ENCODE measurements at places on chromosomes 2 and 18.

DNA sequence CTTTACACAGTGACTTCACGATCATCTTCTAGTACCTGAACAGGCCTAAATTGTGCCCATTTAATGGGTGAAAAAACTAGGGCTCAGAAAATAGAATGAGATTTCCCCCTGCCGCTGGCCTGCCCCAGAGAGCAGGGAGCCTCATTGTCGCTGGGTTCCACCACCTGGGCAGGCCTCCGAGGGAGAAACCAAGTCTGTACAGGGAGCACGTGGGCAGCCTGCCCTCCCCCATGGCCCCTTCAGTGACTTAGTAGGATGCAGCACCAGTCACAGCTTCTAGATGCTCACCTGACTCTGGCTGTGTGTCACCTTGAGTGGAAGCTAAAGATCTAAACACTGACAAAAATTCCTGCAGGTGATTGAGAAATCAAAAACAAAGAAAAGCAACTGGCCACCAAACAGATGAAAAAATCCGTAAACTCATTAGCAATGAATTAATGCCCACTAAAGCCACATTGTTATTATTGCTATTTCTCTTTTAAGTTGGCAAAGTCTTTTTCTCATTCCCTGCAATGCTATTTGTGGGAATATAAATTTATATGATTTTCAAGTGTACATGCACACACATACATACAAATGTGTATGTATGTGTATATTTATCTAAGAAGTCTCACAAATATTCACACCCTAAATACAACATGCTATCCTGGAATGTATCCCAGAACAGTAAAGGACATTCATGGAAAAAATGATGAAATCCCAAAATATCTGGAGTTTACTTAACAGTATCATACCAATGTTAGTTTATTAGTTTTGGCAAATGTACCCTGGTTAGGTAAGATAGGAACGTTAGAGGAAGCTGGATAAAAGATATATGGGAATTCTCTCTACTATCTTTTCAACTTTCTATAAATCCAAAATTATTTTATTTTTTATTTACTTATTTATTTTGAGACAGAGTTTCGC is 18.7 kb upstream of the ASPRV1 start:
- no peak for DNase-seq

- DNase-seq = no peak
These were observed 138.4 kb downstream of the OTX1 start for GRCh38 chr2:63189026-63189425.

DNA sequence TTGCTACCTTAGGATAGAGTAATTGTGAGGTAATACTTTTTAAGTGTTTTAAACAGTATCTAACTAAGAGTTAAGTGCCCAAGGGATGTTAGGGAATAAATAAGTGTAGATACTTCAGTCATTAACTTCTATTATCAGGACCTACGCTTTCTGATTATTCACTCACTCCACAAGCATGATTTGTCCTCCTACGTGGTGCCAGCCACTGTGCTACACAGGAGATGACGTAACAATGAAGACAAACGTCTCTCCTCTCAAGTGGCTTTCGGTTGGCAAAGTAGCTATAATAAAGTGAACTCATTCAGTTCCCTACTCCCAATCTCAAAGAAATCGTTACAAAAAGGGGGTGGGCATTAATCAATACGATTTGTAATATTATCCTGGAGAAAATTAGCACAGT is 100.9 kb upstream of the SETBP1 start:
- no peak for DNase-seq

- DNase-seq = no peak
These were observed 26.0 kb downstream of the CROCC2 start for GRCh38 chr2:240932001-240932723.

DNA sequence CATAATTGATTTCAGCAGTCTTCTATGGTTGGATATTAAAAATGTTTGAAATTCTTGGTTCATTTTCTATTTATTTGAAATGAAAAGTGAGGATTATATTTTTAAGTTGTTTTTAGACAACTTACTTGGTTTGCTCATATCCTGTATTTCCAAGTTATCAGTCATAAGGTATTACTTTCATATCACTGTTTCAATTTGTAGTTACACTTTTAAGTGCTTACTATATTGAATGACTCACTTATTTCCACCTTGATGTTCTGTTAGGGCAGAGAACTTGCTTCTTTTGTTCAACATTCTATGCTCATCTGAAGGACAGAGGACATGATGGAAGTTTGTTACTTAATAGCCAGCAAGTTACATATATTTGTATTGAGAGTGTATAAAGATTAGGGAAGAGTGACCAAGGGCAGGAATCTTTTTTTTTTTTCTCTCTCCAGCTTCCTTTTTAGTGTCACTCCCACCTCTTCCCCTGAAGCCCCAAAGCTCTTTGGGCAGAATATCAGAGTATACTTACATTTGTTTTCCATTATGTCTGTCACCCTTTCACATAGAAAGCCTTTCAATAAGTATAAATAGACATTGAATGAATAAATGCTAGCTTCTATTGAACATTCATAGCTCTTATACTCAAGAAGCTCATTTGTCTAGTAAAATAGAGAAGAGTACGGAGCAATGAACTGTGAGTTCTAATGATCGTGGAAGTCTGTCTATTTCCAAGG is 28.1 kb downstream of the PIK3C3 start:
- no peak for DNase-seq

DNA sequence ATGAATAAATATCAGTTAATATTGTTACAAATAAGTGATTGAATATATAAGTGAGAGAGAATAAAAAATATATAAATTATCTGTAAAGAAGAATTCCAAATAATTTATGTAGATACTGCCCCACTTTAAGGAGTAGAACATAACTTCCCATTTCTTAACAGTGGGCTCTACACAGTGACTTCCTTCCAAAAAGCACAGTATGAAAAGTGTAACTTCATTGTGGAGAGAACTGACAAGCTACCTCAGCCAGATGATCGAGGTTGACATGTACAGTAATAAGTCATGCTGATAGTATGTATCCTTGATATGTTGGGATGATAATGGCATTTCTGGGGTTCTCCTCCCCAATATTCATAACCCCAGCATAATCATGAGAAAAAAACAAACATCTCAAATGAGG is 191.9 kb upstream of the FN1 start:
- DNase-seq = no peak

- no peak for DNase-seq
These were observed 275.9 kb downstream of the CDH20 start for GRCh38 chr18:61609131-61609530.

Data from NCI-H187 (cell line).